ENCODE measurements at places on chromosomes 6 and 20.
A peak's percentile ranks its signal among the peaks of the same experiment; 100 is the strongest.

DNA sequence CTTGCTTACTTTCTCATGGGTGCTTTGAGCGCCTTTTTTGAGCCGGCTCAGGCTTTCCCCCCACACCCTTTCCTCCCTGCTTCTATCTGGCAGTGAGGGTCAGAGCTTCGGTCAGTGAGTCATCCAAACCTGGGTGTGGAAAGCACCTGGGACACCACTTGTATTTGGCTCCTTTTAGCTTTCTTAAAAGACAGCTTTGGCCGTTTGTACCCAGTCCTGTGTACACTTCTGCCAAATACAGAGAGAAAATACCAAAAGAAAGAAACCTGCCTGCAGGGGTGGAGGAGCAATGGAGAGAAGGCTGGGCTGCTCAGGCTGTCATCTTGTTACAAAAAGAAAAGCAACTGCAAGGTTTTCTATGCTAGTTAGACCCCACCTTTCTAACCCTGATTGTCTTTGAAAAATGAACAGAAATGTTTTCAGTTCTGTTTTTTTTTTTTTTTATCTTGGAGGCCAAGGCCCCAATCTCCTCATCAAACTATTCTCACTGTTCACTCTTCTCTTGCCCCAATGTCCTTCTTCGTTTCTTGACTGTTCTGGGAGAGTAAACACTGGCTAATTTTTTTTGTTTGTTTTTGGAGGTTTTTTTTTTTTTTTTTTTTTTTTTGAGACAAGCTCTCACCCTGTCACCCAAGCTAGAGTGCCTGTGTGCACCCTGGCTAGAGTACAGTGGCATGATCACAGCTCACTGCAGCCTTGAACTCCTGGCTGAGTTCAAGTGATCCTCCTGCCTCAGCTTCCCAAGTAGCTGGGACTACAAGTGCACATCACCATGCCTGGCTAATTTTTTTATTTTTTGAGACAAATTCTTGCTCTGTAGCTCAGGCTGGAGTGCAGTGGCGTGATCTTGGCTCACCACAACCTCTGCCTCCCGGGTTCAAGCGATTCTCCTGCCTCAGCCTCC is 76.4 kb downstream of the SSR1 start:
- no peak for DNase-seq

- no peak for DNase-seq
Measured at GRCh38 chr20:51189814-51190782, 167.2 kb upstream of the KCNG1 start.

GRCh38 chr20:32965581-32966373 is 38.5 kb downstream of the SUN5 start:
- DNase-seq, result no peak

GRCh38 chr6:119575721-119576120 is 226.2 kb upstream of the MAN1A1 start:
- no peak for DNase-seq

- no peak for DNase-seq
Measured at GRCh38 chr20:2891343-2891742, 18.1 kb downstream of the PTPRA start.

GRCh38 chr6:43855247-43855646 is 85.2 kb downstream of the VEGFA start:
- DNase-seq, result no peak

- DNase-seq, result no peak
Measured at GRCh38 chr6:112004201-112005012, 49.5 kb upstream of the CCN6 start.

GRCh38 chr6:92125681-92126080 is 1293.7 kb downstream of the EPHA7 start:
- DNase-seq, result no peak

GRCh38 chr6:15875797-15876196 is 213.0 kb upstream of the DTNBP1 start:
- DNase-seq, result no peak

- DNase-seq, result no peak
Measured at GRCh38 chr6:15479761-15480160, 183.1 kb downstream of the DTNBP1 start.

DNA sequence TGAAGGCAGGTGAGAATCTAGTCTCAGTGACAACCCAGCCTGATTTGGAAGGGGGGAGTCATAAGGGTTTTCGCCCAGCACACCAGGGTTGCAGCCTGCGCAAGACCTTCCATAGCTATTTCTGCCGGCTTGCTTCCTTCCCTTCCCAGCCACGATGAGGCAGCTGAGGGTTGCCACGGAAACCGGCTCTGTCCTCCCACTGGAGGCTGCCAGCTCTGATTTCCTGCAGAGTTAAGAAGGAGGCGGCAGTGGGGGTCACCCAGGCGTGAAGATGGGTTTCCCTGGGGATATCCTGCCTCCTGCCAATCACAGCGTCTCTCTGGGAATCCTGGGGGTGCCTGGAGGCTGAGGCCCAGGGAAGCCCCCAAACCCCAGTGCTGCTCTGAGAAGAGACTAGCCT is 23.1 kb upstream of the KCNB1 start:
- no peak for DNase-seq

DNA sequence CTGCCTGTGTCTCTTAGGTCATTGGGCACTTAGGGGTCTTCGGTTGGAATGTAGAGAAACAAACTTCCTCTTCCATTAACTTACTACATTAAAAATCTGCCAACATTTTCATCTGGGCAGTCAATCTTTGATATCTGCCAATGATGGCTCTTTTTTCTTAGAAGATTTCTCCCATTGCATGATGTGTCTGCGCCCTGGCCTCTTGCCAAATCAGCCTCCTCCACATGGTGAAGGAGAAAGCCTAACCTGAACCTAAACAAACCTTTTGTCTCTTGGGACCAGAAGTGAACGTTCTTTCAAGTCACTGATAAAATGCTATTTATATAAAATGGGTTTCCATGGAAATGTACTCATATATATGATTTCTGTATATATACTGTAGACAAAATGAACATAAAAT is 998.9 kb upstream of the GJE1 start:
- DNase-seq, result no peak

DNA sequence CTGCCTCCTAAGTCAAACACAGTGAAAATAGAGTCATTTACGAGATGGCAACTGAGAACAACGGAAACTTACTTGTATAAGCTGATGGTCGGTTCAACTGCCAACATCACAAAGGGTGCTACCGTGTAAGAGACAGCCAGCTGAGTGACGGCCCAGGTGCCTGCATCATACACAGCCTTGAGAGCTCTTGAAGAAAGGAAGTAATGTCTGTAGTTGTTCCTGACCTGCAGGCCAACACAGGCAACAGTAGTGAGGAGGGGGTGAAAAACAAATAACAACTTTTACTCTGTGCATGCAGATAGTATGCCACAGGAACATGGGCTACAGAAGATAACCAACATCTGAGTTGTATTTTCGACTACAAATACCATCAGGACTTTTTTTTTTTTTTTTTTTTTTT is 102.7 kb downstream of the MBOAT1 start:
- peak; percentile 67 for DNase-seq

GRCh38 chr6:2191390-2191740 is 54.0 kb downstream of the GMDS start:
- no peak for DNase-seq

DNA sequence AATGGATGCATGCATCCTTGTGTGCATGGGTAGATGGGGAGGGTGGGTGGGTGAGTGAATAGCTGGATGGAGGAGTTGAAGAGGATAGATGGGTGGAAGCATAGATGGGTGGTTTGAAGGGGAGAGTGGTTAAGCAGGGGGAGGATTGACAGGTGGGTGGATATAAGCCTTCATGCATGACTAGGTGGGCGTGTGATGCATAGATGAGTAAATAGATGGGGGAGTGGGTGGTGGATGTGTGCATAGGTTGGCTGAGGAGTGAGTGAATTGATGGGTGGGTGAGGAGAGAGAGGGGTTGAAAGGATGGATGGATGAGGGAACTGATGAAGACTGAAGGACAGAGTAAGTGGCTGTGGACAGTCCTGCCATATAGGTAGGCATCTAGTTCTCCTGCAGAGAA is 4.5 kb downstream of the COL11A2 start:
- DNase-seq, result no peak

GRCh38 chr20:36062799-36063198 is 91.7 kb upstream of the EPB41L1 start:
- no peak for DNase-seq

DNA sequence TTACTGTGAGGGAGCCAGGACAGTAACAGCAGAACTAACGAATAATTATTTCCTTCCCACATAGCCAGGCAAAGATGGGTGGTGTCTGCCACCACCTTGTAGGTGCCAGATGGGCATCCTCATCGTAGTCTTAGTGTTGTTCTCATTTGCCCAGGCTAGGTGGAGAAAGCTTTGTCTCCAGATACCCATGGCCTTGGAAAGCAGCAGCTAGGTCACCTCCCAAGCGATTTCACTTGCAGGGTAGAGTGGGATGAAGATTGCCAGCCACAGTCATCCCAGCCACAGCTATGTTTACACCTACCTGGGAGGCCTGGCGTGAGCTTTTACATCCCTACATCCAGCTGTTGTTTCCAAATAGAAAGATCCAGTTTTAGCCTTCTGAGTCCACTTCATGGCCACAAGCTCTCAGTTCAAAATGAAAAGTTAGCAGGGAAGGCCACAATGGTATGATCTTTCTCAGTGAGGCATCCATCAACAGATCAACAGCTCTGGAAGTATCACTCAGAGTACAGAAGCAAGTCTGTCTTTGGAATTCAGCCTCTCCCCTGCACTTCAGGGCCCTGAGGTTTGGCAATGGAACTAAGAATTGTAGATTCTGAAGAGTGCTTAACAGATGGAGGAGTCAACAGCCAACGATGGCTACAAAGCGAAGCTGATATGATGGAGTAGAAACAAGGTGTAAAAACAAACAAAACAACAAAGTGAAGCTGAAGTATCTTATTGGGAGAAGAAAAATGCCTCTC is 11.0 kb upstream of the SNRPC start:
- DNase-seq, result no peak

DNA sequence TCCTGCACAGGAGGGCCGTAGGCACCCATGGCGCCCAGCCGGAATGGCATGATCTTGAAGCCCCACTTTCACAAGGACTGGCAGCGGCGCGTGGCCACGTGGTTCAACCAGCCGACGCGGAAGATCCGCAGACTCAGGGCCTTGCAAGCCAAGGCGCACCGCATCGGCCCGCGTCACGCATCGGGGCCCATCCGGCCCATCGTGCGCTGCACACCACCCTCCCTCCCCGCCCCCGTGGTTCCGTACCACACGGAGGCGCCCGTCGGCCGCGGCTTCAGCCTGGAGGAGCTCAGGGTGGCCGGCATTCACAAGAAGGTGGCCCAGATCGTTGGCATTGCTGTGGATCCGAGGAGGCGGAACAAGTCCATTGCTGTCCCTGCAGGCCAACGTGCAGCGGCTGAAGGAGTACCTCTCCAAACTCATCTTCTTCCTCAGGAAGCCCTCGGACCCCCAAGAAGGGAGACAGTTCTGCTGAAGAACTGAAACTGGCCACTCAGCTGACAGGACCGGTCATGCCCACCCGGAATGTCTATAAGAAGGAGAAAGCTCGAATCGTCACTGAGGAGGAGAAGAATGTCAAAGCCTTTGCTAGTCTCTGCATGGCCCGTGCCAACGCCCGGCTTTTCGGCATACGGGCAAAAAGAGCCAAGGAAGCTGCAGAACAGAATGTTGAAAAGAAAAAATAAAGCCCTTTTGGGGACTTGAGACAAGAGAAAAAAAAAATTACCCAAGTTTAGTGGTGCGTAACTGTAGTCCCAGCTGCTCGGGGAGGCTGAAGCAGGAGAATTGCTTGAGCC is 9.9 kb upstream of the NCOA5 start:
- no peak for DNase-seq

- no peak for DNase-seq
Measured at GRCh38 chr20:25325073-25325472, 65.6 kb downstream of the ABHD12 start.

- no peak for DNase-seq
Measured at GRCh38 chr6:15460110-15460727, 202.6 kb downstream of the DTNBP1 start.

- DNase-seq, result no peak
Measured at GRCh38 chr6:22001396-22002027, 295.3 kb downstream of the PRL start.

GRCh38 chr6:107641500-107641941 is 151.6 kb downstream of the SOBP start:
- DNase-seq, result no peak

GRCh38 chr20:7996898-7997297 is 22.7 kb downstream of the TMX4 start:
- no peak for DNase-seq

DNA sequence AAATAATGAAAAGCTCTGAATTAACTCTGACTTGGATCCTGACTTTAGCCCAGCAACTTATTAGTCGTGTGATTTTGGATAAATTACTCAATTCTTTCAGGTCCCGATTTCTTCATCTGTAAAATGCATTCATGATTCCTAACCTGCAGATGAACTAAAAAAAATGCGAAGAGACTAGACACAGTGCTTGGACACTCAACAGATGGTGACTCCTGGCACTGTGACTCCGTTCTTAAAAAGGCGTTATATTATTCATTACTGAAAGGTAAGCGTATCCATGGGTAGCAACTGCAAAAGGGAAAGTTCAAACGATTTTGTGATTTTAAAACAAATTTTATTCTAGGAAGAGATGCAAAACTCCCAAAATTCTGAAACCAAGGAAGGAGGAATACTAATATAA is 226.3 kb downstream of the KIF16B start:
- no peak for DNase-seq

GRCh38 chr6:15255481-15255880 is 9.6 kb downstream of the JARID2 start:
- no peak for DNase-seq

DNA sequence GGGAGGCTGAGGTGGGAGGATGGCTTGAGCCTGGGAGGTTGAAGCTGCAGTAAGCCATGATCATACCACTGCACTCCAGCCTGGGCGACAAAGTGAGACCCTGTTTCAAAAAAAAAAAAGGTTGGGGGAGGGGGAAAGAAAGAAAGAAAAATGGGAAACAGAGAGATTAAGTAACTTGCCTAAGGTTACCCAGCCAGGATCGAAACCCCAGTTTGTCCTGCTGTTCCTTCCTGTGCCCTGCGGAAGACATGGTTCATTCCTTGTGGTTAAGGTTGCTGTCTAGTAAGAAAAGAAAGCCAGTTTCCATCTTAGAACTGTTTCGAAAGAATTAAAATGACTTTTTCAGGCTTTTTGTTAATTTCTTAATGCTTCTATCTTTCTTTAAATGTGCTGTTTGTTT is 29.8 kb downstream of the C6orf89 start:
- DNase-seq, result no peak

DNA sequence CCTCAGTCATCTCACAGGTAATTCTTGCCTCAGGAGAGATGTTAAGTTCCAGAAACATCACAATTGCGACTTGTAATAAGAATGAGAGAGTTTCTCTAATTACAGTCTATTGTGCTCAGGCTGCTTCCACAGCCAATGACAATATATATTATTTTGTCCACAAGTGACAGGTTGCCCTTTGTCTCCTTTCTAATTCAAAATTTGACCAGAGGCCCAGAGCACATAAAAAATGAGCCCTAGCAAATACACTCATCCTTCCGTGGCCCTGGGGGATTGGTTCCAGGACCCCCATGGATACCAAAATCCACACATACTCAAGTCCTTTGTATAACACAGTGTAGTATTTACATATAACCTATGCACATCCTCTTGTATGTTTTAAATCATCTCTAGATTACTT is 88.1 kb upstream of the TMEM170B start:
- DNase-seq, result no peak

GRCh38 chr20:51525241-51526105 is 17.0 kb downstream of the NFATC2 start:
- DNase-seq, result peak; percentile 58

- DNase-seq, result no peak
Measured at GRCh38 chr20:63771046-63771707, 31.6 kb downstream of the SLC2A4RG start.

- no peak for DNase-seq
Measured at GRCh38 chr20:40154514-40154913, 534.5 kb downstream of the MAFB start.

- DNase-seq, result no peak
Measured at GRCh38 chr20:31572042-31572700, 32.9 kb upstream of the ID1 start.

Data from CMK (cell line).